NCI-H2081 (cell line): ENCODE measurements at places on chromosomes 1 and 21.

- no peak for DNase-seq
Observed at GRCh38 chr1:46467183-46467504, 22.5 kb upstream of the DMBX1 start.

DNA sequence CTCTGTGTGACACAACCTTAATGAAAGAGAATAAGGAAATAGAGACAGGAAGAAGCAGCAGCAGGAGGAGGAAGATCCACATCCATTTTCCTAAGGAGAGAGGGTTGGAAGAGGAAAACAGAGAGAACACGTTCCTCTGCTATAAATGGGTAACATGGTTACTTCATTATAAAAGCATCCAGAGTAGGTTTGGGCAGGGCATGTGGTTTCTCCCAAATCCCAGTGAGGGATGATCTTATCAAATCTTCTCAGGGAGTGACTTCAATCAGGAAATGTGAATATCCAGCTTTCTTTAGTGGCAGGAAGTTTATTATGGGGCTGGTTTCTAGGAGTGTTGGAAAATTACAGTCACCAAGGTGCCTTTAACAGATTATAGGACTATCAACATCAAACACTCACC, 11.1 kb downstream of the CYP2J2 start:
- no peak for DNase-seq

DNA sequence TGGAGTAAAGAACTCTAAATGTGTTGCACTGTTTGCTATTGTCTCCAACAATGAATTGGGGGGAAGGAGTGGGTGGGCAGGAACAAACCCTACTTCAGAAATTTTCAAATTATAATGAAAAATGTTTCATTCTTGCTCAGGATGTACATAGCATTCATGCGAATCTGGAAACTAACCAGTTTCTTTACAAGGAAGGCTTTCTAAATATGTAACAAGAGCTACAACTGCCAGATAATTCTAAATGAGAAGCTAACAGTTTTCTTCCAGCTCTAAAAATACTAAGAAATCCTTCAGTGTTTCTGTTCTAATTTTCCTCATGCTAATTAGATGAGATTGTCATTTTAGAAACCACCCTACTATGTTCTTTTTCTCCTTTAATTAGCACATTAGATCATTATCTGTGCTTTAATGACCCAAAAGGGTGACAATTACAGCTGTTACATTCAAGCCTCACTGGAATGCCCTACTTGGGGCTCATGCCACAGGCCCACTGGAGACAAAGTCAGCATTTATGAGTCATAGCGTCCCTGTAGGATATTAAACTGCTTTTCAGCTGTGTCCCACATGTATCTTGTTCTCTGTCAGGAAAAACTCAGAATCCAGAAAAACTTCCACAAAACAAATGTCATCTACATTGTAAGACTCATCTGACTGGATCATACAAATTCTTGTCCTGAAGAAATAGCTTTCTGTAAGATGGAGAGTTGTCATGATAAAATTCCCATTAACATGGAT, 804.6 kb upstream of the CXADR start:
- DNase-seq: no peak

DNA sequence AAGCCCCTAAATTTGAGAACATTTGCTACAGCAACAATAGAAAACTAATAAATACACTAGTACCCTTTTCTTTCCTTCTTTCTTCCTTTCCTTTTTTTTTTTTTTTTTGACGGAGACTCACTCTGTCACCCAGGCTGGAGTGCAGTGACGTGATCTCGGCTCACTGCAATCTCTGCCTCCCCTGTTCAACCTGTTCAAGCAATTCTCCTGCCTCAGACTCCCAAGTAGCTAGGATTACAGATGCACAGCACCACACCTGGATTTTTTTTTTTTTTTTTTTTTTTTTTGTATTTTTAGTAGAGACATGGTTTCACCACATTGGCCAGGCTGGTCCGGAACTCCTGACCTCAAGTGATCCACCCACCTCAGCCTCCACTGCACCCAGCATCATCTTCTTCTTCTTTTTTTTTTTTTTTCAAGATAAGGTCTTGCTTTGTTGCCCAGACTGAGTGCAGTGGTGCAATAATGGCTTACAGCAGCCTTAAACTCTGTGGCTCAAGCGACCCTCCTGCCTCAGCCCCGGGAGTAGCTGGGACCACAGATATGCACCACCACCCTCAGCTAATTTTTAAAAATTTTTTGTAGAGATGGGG, 19.6 kb upstream of the CBR3 start:
- no peak for DNase-seq

DNA sequence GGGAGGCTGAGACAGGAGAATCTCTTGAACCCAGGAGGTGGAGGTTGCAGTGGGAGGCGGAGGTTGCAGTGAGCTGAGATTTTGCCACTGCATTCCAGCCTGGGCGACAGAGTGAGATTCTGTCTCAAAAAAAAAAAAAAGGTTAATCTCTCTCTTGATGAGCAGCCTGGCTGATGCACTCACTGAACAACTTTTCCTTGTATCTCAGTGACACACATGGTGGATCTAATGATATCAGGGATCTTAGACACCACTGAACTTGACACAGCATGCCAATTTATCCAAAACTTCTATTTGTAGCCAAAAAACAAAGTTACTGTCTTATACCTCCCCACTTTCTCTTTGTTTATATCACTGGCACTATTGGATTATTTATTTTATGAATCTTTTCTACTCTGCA, 16.2 kb downstream of the RHBDL2 start:
- DNase-seq: no peak

DNA sequence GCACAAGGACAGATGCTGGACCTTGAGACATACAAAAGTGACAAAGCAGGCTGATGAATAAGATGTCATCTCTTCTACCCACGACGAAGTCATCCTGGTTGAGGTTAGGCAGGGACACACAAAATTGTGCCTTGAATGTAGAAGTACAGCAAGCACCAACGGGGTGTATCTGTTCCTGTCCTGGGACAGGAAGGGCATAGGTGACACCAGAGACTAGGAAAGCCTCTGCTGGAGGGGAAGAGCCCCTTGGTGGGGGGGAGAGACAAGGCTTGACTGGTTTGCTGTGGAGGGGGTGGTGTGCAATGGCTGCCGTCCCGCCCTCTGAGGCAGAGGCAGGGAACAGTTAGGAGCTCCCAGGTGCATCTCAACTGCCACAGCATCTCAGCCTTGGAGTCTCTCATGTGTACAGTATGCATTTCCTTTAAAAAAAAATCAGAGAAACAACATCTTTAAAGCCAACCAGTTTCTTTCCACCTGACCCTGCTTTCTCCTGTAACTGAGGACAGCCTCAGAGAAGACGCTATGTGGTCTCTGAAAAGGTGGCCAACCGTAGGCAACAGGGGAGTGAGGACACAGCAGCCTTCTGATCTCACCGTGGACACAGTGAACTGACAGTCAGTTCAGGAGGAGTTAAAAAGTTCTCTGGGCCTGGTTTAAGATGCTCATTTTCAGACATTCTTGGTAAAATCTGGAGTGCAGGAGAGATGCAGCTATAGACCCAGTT, 17.7 kb upstream of the GFI1 start:
- no peak for DNase-seq

- no peak for DNase-seq
Observed at GRCh38 chr1:2279210-2279639, 51.1 kb downstream of the SKI start.

- no peak for DNase-seq
Observed at GRCh38 chr1:22972760-22973159, at the start of gene LACTBL1. Gene LACTBL1, minus strand, starts transcription at chr1:22972866. Its CDS starts 550 bp downstream, at chr1:22972316.

DNA sequence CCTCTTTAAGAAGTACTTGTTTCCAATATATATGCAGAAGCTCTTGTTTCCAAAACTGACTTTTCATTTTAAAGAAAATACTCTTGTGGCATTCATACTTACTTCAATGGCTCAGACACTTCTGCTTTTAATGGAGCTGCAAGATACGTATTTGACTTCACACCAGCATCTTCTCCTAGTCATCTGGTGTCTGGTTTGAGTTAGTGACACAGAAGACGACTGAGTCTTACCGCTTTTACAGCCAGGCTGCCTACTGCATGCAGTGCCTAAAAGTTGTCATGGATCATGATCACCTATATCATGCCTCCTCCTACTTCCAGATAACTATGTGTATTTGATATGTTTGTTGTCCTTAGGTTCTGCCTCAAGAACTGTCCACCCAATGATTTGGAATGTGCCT, 185.9 kb downstream of the TPR start:
- no peak for DNase-seq

- DNase-seq: no peak
Observed at GRCh38 chr1:219279017-219279770, 105.5 kb downstream of the LYPLAL1 start.

- DNase-seq: no peak
Observed at GRCh38 chr1:211619033-211619996, 40.4 kb upstream of the SLC30A1 start.

DNA sequence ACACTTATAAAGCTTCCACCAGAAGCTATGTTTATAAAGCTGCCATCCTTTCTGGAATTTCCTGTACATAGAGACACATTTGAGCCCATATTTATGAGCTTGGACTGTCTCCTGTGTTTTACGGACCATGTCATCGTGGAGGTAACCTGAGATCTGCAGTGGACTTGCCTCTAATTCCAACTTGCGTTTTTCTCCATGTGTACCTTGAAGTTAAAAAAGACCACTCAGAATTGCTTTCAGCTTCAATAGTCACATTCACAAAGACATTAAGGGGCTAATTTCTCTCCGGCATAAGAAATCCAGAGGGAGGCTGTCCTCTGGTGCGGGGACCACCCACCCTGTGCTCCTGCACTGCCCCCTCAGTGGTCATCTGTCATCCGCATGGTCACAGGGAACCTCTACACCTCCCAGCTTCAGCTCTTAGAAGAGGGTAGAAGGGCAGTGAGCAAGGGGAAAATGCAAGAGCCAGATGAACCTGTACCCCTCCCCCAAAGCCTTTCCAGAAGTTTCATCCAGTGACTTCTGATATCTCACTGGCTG, 521.4 kb upstream of the CAMK1G start:
- no peak for DNase-seq

GRCh38 chr1:119767486-119767885, 1.2 kb downstream of the HMGCS2 start:
- DNase-seq: no peak

DNA sequence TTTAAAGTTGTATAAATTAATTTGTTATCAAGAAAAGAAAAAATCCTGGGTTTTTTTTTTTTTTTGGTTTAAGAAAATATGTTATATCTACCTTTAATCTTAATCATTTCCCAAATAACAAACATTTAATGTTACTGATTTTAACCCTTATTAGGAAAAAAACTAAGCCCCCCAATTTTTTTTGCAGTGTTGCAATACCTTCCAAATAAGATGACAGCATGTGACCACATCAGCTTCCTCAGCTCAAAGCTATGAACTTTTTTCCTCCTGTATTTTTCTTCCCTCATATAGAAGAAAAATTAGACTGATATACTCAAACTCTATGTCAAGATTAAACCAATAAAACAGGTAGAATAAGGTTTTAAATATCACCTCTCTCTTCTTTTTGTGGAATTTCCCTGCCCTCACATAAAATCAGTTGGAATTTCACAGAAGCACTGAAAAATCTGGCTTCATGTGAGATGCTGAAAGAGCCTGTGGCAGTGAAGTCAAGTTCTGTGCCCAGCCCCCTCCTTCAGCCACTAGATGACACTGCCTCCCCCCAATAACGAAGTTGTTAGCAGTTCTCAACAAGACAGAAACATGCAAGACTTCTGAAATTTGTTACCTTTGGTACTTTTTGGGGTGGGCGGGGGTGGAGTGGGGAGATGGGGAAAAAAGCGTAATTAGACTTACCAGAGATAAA, 9.6 kb upstream of the SMYD2 start:
- DNase-seq: no peak

DNA sequence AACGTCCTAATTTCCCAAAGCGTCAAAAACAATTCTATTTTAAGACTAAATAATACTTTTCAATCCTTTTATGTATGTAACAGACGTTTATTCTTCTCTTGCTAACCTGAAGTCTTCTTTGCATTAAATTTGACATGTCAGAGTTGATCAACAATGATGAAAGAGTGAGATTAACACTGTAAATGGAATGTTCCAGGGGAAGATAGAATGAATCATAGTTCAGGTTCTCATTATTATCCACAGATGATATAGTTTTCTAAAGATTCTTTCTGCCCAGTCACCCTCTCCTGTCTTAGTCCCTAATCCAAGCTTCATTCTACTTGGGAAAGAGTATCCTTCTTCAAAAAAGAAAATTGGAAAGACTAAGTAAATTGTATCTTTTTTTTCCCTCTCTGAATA, 38.9 kb downstream of the SDCCAG8 start:
- DNase-seq: no peak

DNA sequence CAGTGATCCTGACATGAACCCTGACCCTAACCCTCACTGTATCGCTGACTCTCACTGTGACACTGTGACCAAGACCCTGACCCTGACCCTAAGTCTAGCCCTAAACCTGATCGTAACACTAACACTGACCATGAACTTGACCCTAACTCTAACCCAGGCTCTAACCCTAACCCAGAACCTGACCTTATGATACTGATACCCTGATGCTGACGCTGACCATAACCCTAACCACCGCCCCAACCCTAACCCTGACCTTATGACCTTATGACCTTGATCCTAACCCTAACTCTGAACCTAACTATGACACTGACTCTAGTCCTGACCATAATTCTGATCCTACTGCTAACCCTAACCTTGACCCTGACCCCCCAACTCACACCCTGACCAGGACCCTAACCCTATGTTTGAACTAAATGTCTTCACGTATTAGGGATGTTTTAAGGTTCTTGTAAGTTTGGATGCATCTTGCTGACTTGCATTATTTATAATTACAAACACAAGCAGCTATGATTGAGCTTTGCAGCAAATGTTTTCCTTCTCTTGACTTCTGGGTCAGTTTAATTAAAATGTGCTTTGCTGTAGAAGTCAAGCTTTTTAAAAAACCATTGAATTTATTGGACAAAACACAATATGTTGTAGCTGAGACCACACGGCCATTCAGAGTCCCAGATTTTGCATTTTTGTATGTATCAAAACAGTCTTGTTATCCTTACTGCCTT, 23.9 kb upstream of the PRSS38 start:
- no peak for DNase-seq

DNA sequence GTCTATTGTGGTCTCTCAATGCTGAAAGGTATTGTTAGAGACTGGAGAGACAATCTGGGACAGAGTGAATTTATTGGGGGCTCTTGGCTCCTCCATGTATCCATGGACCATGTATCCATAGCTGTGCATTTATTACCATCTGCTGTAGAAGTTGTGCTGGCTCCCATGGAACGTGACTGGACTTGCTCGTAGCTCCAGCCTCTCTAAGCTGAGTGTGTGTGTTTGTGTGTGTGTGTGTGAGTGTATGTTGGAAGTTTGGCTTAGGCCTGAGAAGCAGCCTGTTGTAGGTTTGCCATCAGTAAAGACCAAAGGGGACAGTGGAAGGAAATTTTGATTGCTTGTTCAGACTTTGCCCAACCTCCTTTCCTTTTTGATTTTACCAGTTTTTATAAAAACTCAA, 105.7 kb upstream of the USP24 start:
- DNase-seq: no peak

GRCh38 chr1:243267471-243267880, 11.6 kb downstream of the SDCCAG8 start:
- DNase-seq: no peak

GRCh38 chr21:16199539-16199938, 469.8 kb downstream of the USP25 start:
- no peak for DNase-seq

DNA sequence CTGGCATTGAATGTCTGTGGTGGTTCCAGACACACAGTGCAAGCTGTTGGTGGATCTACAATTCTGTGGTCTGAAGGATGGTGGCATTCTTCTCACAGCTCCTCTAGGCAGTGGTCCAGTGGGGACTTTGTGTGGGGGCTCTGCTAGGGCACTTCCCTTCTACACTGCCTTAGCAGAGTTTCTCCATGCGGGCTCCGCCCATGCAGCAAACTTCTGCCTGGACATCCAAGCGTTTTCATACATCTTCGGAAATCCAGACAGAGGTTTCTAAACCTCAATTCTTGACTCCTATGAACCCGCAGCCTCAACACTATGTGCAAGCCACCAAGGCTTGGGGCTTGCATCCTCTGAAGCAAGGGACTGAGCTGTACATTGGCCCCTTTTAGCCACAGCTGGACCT, 43.0 kb downstream of the RGS18 start:
- no peak for DNase-seq
